ENCODE measurements at places on chromosomes 4 and X. TPM values are rescaled to one million over a fixed set of nuclear protein-coding genes. Genes with fewer than 3 reads are reported as not detected.

The WAS gene
- total RNA-seq: 1.6 TPM

The MAGEA2B gene
- total RNA-seq: 45.3 TPM

The NHS gene
- 11.5 TPM for total RNA-seq

The FAM156B gene
- total RNA-seq: 51.9 TPM

The NR0B1 gene
- total RNA-seq: 0.91 TPM

The CT45A10 gene
- 62.2 TPM for total RNA-seq

The DCX gene
- not detected for total RNA-seq

All from A375 (cell line).